ENCODE measurements at places on chromosomes 6 and 20.
A peak's percentile ranks its signal among the peaks of the same experiment; 100 is the strongest.

DNA sequence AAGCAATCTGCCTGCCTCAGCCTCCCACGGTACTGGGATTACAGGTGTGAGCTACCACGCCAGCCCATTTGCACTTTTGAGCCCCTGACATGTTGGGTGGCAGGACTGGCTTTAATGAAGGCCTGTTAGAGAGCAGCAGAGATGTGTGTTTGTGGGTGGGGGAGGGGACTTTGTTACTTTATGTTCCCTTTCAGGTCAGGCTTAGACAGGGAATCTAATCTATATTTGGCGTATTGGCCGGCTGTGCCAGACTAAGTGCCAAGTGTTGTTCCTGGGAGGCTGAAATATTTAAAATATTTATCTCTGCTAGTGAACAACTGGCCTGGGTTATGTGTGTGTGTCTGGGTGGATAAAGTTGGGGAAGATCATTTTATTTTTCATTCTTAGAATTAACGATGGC is 6.1 kb downstream of the GMPR start:
- no peaks in the 10 kb centered on the region for H3K4me1 ChIP-seq
- no peak overlapping the region for H3K4me3 ChIP-seq
- no peaks in the 10 kb centered on the region for H3K36me3 ChIP-seq
- DNase-seq = no peak
- H3K27ac ChIP-seq = no peak overlapping the region

- no peak for DNase-seq
- H3K36me3 ChIP-seq = no peaks in the 10 kb centered on the region
- no peak overlapping the region for H3K27ac ChIP-seq
- no peak overlapping the region for H3K4me3 ChIP-seq
Observed at GRCh38 chr6:79427721-79428120, 109.5 kb downstream of the LCA5 start.

GRCh38 chr6:21227486-21227885 is 366.1 kb upstream of the SOX4 start:
- H3K27me3 ChIP-seq = no peaks in the 10 kb centered on the region
- no peak overlapping the region for H3K27ac ChIP-seq
- H3K4me1 ChIP-seq = no peaks in the 10 kb centered on the region
- H3K36me3 ChIP-seq = no peaks in the 10 kb centered on the region
- no peak for DNase-seq

DNA sequence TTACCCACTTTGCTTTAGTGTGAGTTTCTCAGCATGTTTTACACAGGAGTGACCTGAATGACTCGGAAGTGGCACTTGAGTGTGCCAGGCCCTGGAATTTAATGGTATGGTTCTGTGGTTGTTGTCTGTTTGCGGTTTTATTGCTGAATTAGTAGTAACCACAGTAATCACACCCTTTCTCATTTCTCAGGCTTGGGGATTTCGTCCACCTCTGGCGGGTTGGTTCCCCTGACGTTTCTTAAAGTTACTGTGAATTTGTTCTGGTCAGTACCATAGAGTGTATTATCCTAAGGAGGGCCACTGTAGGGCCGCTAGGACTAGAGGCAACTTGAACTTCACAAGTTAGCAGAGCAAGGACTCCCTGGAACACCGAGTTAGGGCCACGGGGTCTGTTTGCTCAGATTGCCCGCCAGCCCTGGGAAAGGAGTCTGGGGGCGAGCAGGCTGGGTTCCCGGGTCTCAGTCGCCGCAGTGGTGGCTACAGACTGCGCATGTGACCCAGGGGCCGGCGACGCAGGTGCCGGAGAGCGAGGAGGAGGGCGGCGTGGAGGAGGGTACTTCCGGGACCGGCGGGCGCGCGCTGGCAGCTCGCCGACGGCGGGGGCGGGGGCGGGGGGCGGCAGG is 546 bp upstream of the KLHL32 start:
- H3K27ac ChIP-seq = peak overlapping the region; percentile 88
- DNase-seq = peak; percentile 29
- no peaks in the 10 kb centered on the region for H3K36me3 ChIP-seq
- H3K4me3 ChIP-seq = peak overlapping the region; percentile 49
- H3K27me3 ChIP-seq = no peaks in the 10 kb centered on the region

- H3K4me3 ChIP-seq = no peak overlapping the region
- H3K4me1 ChIP-seq = no peaks in the 10 kb centered on the region
- no peaks in the 10 kb centered on the region for H3K36me3 ChIP-seq
- no peak for DNase-seq
- H3K27ac ChIP-seq = no peak overlapping the region
- peaks cover 2% of the 10 kb centered on the region for H3K27me3 ChIP-seq
Observed at GRCh38 chr6:150606647-150607328, 7.1 kb downstream of the PLEKHG1 start.

- H3K27ac ChIP-seq = no peak overlapping the region
- DNase-seq = no peak
- H3K4me3 ChIP-seq = no peak overlapping the region
- H3K27me3 ChIP-seq = no peaks in the 10 kb centered on the region
- peaks cover 10% of the 10 kb centered on the region for H3K4me1 ChIP-seq
Observed at GRCh38 chr20:5862703-5863039, 87.7 kb downstream of the TRMT6 start.

- no peaks in the 10 kb centered on the region for H3K36me3 ChIP-seq
- peaks cover 23% of the 10 kb centered on the region for H3K4me1 ChIP-seq
- no peaks in the 10 kb centered on the region for H3K27me3 ChIP-seq
- peak; percentile 48 for DNase-seq
Observed at GRCh38 chr20:327186-328026, 2.1 kb downstream of the SOX12 start.

- no peaks in the 10 kb centered on the region for H3K36me3 ChIP-seq
- H3K27ac ChIP-seq = no peak overlapping the region
- H3K27me3 ChIP-seq = no peaks in the 10 kb centered on the region
- H3K4me1 ChIP-seq = no peaks in the 10 kb centered on the region
Observed at GRCh38 chr6:93350774-93351173, 68.6 kb downstream of the EPHA7 start.

DNA sequence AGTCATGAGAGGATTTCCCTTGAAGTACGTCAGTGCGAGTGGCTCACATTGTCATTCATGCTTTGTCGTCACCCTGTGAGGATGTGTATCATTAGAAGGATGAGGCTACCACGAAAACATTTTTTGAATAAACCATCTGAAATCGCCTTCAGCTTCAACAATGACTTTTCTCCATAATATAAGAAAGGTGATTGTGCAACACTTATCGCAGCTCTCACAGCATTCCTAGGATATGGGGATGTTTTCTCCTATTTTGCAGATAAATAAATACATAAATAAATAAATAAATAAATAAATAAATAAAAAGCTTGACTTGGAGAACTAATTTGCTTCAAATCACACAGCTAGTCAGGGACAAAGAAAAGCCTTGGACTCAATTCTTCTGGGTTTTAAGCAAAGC is 326.5 kb downstream of the FOXA2 start:
- H3K4me3 ChIP-seq = no peak overlapping the region
- no peaks in the 10 kb centered on the region for H3K27me3 ChIP-seq
- no peaks in the 10 kb centered on the region for H3K4me1 ChIP-seq
- no peak overlapping the region for H3K27ac ChIP-seq

DNA sequence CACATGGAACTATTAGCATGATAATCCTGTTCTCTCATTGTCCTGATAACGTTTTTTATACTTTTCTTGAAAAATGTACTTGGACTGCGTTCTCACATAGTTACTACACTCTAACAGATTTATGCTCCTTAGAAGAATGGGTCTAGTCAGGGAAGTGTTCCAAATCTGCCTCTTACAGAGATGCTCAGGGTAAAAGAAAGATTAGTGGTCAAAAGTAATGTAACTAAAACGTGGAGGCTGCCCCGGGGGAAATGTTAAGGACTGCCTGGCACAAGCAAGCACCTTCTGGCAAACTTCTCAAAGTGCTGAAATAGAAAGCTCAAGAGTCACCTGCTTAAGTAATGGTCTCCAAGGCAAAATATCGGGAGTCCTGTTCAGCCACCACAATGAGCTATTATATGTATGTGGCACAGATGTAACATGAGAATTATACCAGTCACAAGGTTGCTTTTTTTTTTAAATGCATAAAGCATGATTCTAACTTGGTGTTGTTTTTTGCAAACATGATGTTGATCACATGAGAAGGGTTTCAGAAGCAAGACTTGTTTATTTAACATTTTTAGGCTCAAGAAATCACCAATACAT is 244.5 kb upstream of the JARID2 start:
- no peaks in the 10 kb centered on the region for H3K4me1 ChIP-seq
- no peaks in the 10 kb centered on the region for H3K27me3 ChIP-seq
- H3K27ac ChIP-seq = no peak overlapping the region
- H3K4me3 ChIP-seq = no peak overlapping the region

- H3K27me3 ChIP-seq = no peaks in the 10 kb centered on the region
- no peaks in the 10 kb centered on the region for H3K36me3 ChIP-seq
- no peak overlapping the region for H3K27ac ChIP-seq
- DNase-seq = no peak
Observed at GRCh38 chr6:34447910-34448309, 18.0 kb upstream of the PACSIN1 start.

GRCh38 chr20:3669710-3670367 is 6.6 kb upstream of the GFRA4 start:
- H3K27ac ChIP-seq = no peak overlapping the region
- peaks cover 18% of the 10 kb centered on the region for H3K4me1 ChIP-seq
- DNase-seq = no peak
- no peaks in the 10 kb centered on the region for H3K36me3 ChIP-seq
- no peak overlapping the region for H3K4me3 ChIP-seq
- peaks cover 19% of the 10 kb centered on the region for H3K27me3 ChIP-seq

DNA sequence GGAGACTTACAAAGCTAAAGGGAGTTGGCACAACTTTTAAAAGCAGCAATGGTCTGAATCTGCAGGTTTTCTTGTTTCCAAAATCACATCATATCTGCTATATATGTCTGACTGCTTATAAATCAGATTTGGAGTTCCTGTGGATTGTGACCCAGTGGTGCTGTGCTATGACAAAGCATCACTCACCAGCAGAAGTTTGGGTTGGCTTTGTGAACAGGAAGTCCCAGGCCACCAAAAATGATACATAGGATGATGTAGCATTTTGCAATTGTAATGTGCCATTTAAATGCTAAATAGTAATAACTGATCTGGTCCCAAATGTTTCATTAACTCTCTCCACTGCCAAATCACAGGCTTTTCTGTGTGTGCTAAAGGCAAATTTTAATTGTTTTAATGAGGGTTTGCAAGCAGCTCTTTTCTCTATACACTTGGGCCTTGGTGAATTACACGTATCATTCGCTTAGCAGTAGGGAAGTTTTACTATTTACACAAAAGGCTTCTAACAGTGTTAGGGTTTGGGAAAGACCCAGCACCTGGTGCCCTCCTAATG is 60.8 kb downstream of the SYNDIG1 start:
- H3K4me3 ChIP-seq = no peak overlapping the region
- no peaks in the 10 kb centered on the region for H3K36me3 ChIP-seq
- H3K27ac ChIP-seq = no peak overlapping the region

DNA sequence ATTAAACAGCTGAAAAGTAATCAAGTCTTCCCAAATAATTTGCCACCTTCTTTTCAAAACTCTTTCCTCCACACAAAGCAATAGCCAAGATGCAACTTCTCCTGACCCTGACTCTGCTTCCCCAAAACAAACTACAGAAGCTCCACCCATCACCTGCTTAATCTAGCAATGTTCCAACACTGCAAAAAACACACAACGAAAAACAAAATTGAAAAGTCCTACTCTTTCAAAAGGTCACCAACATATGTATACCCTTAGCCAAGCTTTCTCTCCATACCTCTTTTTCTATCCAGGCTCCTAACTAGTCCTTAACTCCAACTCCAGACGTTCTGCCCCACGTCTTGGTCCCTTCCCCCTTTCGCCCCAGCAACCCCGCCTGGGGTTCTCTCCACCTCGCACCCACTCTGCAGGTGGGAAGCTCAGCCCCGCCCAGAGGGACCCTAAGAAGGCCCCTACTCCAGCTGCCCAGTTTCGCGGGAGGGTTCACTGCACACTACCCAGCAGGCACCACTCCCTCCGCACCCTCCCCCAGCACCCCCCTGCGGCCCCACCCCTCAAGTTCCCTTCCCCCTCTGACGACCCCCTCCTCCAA is 717 bp downstream of the CSNK2A1 start:
- no peaks in the 10 kb centered on the region for H3K27me3 ChIP-seq
- peak overlapping the region; percentile 96 for H3K4me3 ChIP-seq
- H3K36me3 ChIP-seq = no peaks in the 10 kb centered on the region
- DNase-seq = no peak
- peaks cover 7% of the 10 kb centered on the region for H3K4me1 ChIP-seq

DNA sequence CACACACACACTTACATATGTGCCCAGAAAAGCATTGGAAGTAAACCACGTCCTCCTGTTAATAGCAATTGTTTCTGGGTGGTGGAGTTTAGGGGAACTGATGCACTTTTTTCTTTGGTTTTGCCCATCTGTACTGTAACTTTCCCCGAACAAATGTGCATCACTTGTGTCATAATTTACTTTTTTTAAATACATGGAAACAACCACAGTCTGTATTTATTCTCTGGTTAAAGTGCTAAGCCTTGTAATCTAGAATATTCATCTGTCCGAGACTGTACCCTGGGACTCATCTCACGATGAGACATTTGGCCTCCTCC is 61.5 kb upstream of the CD93 start:
- H3K27me3 ChIP-seq = no peaks in the 10 kb centered on the region
- H3K4me1 ChIP-seq = peaks cover 4% of the 10 kb centered on the region
- H3K36me3 ChIP-seq = no peaks in the 10 kb centered on the region

DNA sequence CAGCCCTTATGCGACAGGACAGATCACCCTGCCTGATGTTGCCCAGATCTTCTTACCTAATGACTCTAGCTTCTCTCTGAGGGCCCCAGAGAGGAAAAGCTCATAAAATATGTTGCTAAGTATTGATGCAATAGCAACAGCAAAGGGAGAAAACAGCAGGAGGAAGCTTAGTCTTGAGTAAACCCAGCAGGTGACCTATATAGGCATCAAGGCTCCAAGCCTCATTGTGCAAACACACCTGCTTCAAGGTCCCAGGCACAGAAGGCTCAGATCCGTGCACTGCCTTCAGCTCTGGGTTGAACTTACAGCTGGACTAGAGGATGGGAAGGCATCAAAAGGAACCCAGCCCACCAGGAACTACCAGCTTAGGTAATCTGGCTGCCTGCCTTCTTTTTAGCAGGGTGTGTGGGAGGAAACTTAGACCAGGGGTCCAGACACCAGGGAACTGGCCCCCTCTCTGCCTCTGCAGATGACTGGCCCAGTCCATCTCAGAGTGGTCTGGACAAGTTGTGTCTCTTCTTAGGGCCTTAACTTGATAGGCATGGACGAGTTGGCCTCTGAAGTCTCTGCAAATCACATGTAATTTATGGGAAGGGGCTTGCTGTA is 34.4 kb downstream of the TGM3 start:
- H3K27me3 ChIP-seq = no peaks in the 10 kb centered on the region
- no peaks in the 10 kb centered on the region for H3K4me1 ChIP-seq
- no peak for DNase-seq

- H3K36me3 ChIP-seq = no peaks in the 10 kb centered on the region
- no peak overlapping the region for H3K27ac ChIP-seq
- no peak overlapping the region for H3K4me3 ChIP-seq
Observed at GRCh38 chr6:113171882-113172281, 685.3 kb upstream of the MARCKS start.

DNA sequence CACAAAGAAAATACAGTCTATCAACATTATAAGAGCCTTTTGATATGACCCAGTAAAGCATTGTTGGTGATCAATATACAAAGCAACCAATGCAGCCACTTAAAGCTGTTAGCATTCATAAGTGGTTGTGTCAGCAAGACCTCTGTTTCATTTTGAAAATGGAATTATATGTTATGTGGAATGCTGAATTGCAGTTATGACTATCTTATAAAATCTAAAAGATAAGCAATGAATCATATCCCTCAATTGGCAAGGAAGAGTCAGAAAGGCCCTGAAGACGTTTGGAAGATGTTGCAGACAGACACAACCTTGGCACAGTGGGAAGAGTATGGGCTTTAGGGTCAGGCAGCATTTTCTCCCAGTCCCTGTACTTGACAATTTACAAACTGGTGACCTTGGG is 93.8 kb upstream of the RNF217 start:
- H3K36me3 ChIP-seq = no peaks in the 10 kb centered on the region
- H3K4me1 ChIP-seq = no peaks in the 10 kb centered on the region
- no peak for DNase-seq
- no peak overlapping the region for H3K4me3 ChIP-seq
- H3K27me3 ChIP-seq = no peaks in the 10 kb centered on the region
- H3K27ac ChIP-seq = no peak overlapping the region

Data from effector memory CD4-positive, alpha-beta T cell (primary cell).